Activated CD4-positive, alpha-beta T cell treated with anti-CD3 and anti-CD28 coated beads, Interleukin-2, amount 10 ng/mL, durations not matched to agents 7 days and 5 days (primary cell): ENCODE measurements at places on chromosomes 1 and 21.

GRCh38 chr1:235513495-235514366 lies 9.5 kb upstream of the B3GALNT2 start:
- DNase-seq: peak; percentile 71

DNA sequence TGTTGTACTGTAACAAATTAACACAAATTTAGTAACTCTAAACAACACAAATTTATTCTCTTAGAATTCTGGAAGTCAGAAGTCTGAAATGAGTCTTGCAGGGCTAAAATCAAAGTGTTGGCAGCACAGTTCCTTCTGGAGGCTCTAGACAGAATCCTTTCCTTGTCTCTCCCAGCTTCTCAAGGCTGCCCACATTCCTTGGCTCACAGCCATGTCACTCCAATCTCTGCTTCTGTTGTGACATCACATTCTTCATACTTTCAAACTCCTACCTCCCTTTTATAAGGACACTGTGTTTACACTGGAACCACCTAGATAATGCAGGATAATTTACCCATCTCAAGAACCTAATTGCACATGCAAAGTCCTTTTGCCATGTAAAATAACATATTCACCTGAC lies 225.0 kb upstream of the PRMT6 start:
- DNase-seq: no peak

DNA sequence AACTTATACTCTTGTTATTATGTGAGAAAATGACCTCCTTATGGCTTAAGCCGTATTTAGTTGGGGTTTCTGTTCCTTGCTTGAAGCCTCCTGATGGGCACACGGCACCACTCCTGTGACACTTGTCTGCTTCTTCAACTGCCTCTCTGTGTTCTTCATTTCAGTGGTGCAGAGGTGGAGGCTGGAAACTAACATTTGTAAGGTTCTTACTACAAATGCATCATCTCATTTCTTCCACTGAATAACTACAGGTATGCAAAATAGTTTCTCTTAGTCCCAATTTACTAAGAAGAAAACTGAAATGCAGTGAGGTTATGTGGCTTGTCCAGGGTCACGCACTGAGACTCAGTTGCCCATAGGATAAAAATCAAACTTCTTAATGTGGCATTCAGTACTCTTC lies 23.6 kb upstream of the ZNF362 start:
- no peak for DNase-seq

- DNase-seq: no peak
These were observed 15.6 kb downstream of the FCGR2B start for GRCh38 chr1:161678500-161678899.

- no peak for DNase-seq
These were observed 275.5 kb upstream of the FMN2 start for GRCh38 chr1:239816081-239816782.
